ENCODE measurements at places on chromosomes 16 and 17.

GRCh38 chr16:83967838-83968305 lies at the start of gene NECAB2:
Gene NECAB2, plus strand, starts transcription at chr16:83968244. Its CDS starts 405 bp downstream, at chr16:83968649.
- DNase-seq = no peak

GRCh38 chr17:18182978-18183333 lies 672 bp upstream of the ALKBH5 start:
- peak; percentile 56 for DNase-seq

GRCh38 chr17:72121164-72122009 lies 567 bp downstream of the SOX9 start:
- DNase-seq = peak; percentile 35

DNA sequence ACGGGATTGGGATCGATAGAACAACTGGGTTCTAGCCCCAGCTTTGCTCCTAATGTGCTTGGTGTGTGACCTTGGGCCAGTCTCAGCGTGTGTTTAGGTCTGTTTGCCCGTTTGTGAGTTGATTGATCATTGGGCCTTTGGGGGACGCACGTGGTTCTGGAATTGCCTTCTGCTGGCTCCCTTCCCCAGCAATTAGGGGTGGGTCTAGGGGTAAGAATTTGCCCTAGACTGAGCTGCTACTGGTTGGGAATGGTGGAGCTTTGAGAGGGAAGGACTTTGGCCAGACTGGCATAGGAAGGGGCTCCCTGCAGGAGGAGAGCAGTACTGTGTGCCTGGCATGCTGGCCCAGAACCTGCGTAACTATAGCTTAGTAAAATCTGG lies 1.5 kb downstream of the SPNS2 start:
- no peak for DNase-seq

GRCh38 chr17:55757659-55758058 lies 6.8 kb downstream of the PCTP start:
- no peak for DNase-seq

GRCh38 chr16:76565542-76565941 lies 288.3 kb downstream of the CNTNAP4 start:
- no peak for DNase-seq

DNA sequence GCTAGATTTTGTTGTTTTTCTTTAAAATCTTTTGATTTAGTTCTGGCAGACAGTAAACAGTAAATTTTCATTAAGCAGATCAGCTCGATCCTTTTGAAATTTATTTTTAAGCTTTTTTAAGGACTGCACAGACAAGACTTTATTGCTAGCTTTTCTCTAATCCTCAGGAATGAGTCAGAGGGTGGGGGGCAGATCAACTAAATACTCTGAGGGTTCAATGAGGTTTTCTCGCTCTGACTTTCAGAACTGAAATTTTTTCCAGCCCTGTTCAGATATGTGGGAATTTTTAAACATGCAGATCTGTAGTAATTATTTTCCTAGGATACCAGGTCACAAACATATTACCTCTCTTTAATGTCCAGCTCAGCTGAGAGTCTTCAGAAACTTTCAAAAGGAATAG lies 977.2 kb downstream of the CDH11 start:
- DNase-seq = no peak

Data from RCC 7860 (cell line).